DMS79 treated with DMSO at 0.1 percent for 48 hours (cell line): ENCODE measurements at places on chromosomes 6 and 20.

GRCh38 chr6:170374571-170375444, 68.2 kb downstream of the FAM120B start:
- DNase-seq: peak; percentile 19

DNA sequence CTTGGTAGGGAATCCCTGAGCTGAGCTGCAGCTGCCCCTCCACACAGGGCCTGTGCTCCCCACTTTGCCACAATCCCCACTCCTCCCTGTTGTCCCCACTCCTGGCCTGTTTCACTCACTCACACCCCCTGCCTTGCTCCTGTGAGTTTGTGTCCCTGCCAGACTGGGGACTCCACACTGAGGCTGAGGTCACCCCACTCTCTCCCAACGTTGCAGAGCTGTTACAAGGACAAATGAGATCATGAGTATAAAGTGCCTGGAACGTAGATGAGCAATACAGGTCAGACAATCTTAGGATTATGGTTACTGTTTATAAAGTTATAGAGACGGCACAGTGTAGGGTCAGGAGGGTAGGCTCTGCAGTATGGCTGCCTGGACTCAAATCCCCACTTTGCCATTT, 426.0 kb upstream of the SULF2 start:
- DNase-seq: no peak

- DNase-seq: no peak
Observed at GRCh38 chr6:119308048-119308570, 41.5 kb downstream of the MAN1A1 start.

DNA sequence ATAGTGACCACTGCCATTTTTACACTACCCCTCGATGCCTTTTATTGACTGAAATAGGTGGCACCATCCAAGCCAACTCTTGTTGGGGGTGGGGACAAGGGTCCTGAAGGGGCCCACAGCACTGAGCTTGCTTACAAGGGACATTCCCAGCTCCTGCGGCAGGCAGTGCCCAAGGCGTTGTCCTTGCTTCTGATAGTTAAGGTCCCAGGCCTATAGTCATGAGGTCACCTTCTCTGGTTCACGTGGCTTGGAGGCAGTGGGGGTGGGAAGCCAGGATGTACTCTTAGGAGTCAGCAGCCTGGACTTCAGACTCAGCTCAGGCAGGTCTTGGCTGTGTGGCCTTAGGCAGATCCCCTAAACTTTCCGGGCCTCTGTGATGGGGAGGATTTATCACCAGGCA, 48.6 kb downstream of the TOX2 start:
- DNase-seq: no peak

DNA sequence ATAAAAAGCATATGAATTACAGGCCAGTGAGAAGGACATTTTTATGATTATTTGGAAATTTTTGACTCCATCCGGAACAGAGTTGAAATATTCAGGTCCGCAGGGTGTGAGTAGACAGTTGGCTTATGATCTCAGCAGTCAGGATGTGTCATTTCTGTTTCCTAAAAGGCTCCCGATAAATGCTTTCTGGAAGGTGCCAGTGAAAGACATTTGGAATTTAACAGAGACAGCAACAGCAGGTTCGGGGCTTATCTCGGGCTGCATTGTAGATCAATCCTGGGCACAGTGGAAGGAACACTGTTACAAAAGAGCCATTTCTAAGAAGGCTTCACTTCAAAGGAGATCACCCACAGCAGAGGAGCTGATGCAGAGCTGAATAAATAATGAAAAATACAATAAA, 934.4 kb downstream of the KIF16B start:
- DNase-seq: no peak

DNA sequence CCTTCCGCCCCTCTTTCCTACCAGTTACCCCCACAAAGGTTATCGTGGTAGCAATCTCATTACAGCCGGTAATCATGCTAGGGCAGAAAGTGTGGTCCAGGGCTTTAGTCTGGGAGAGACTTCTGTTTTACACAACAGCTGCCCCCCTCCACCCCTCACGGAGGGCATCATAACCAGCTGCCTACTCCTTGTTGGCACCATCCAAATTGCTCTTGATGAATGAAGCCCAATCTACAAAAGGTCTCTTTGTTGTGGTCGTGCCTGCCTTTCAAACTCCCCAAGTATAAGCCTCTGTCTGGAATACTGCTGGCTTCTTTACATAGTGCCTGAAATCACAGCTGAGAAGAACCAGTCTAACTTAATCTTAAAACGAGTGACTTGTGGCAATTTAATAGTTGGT, 157.9 kb downstream of the INSM1 start:
- DNase-seq: no peak

GRCh38 chr20:3758566-3758965, 9.0 kb downstream of the ADISSP start:
- no peak for DNase-seq

DNA sequence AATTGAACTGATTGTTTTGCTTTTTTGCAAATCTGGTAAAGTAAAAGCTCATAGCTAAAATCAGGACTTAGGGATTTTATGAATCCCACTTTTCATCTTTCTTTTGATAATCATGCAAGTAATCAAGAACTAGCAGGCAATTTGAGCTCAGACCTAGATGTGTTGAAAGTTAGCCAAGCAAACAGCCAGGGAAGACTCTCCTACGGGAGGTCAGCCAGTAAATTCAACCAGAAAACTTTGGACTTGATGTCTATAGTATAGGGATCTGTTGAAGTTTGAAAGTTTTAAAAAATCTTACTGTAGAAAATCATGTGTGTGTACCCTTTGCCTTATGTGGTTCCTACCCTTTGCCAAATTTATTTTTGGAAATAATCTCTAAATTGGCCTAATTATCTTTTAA, 95.0 kb upstream of the TPD52L1 start:
- no peak for DNase-seq

DNA sequence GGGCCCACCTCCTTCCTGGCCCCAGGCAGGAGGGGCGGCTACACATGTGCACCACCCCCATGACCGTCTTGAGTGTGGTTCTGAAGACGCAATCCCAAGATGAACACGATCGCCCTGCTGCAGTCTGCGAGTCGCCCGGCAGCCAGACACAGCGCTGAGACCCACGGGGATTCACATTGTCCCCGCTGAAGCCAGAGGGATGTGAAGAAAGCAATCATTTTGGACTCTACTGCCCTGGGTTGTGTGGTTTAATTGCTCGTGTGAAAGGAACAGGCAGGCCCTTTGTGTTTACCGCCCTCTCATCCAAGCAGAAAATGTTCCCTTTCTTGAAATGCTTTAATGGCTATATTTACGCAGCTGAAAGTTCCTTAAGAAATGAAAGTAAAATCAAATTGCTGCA, 279.5 kb downstream of the TAF4 start:
- peak; percentile 36 for DNase-seq

DNA sequence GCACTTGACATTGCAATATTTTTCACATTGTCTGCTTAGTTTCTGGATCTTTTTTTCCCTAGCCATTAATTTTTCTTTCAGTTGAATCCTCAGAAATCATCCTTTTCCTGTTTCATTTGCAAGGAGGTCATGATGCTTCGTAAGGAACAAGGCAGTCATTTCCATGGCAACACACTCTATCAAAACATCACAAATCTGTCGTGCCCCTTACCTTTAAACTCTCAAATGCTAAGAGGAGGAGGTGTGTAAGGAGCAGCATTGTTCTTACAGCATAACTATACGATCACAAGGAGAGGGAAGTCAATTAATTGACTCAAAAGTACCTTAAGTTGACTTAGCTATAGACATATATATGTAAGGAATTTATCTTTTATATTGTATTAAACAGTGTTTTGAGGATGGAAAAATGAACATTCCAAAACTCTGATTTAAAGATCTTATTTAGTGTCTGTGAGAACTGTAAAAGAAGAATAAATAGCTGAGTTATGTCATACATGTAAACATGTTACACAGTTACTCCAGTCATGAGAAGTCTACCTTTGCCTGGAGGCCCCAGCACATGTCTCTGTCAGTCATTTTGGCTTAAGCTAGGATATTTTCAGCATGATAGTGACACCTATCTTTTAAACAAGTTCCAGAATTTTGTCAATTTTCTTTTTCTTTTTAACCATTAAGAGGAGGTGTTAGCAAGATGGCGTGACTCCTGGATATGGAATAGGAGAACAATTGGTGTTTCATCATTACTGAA, 41.6 kb downstream of the CDKAL1 start:
- no peak for DNase-seq

- DNase-seq: no peak
Observed at GRCh38 chr6:15575357-15576033, 87.3 kb downstream of the DTNBP1 start.

GRCh38 chr6:32387589-32388340, 16.1 kb upstream of the TSBP1 start:
- DNase-seq: no peak

DNA sequence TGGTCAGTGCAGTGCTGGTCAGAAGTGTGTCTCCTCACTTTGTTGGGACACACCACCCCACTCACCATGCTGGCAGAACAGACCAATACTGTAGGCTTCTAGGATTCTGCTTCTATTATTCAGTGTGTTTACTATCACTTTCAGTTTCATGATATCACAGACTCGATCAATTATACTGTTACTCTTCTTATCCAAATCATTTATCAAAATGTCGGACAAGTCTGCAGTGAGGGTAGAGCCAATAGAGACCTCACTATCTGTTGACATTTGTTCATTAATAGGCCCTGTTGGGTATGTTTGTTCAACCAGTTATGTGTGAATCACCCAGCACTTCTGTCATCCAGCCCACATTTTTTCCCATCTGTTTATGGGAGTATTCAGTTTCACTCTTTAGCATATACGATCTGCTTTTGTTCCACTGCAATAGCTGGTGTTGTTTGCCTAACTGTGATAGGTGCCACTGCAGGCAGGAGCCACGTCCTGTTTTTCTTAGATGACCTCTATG, 140.1 kb downstream of the NRN1 start:
- DNase-seq: no peak

- DNase-seq: peak; percentile 70
Observed at GRCh38 chr6:40359808-40360207, 227.4 kb downstream of the LRFN2 start.

DNA sequence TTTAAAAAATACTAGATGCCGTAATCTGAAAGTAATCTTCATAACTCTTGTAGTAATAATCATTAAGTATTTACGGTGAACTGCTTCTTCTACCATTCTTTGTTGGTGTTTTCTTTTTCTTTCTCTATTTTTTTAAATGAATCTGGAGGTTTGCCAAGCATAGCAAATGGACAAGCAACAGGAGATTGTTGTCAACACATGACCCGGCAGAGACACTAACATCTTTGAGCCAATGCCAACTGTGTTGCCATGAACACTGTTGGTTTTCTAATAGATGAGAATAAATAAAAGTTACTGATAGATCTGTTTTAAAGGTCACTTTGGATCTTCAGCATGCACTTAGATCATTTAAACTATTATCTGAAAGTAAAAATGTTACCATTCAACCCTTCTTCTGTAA, 523.6 kb upstream of the EYS start:
- no peak for DNase-seq
